Hematopoietic multipotent progenitor cell (in vitro differentiated cells): ENCODE measurements at places on chromosomes 6 and 20.

- DNase-seq, result peak; percentile 23
Observed at GRCh38 chr20:2446845-2447244, 23.7 kb downstream of the SNRPB start.

GRCh38 chr6:119536666-119537065 lies 187.1 kb upstream of the MAN1A1 start:
- DNase-seq, result no peak

GRCh38 chr6:79864001-79864400 lies 83.4 kb downstream of the ELOVL4 start:
- no peak for DNase-seq

- DNase-seq, result peak; percentile 73
Observed at GRCh38 chr20:25057234-25058050, 497 bp downstream of the ACSS1 start.

GRCh38 chr6:73515204-73515655 lies 5.6 kb downstream of the EEF1A1 start:
- no peak for DNase-seq

GRCh38 chr20:62692176-62692575 lies 16.5 kb upstream of the NTSR1 start:
- no peak for DNase-seq

DNA sequence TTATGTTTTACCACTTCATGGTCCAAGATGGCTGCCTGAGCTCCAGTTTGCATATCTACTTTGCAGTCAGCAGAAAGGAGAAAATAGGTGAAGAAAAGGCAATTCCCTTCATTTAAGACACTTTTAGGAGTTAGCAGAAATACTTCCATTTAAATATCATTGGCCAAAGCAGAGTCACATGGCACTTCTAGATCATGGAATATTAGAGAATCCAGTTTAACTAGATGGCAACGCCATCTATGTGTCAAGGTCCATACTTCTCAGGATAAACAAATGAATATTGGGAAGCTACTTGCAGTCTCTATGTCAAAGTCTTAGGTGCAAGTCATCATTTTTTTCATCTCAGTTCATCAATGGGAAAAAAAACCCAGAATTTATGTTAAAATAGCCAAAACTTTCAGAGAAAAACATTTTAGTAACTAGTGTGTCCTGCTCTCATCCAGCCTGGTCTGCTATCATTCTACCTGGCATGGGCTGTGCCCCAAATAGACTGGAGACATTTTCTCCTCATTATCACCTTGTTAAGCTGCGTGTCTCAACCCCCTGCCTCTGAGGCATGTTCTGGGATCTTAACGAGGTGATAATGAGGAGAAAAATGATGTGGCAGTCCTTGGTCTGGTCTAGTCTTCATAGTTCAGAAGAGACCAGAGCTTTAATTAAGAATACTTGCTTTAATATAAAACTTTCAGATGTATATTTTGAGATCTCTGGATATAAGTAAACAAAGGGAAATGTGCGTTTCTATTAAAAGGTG lies 227.3 kb downstream of the TBX18 start:
- no peak for DNase-seq

- DNase-seq, result no peak
Observed at GRCh38 chr20:49482173-49482572, 295 bp downstream of the KCNB1 start.

DNA sequence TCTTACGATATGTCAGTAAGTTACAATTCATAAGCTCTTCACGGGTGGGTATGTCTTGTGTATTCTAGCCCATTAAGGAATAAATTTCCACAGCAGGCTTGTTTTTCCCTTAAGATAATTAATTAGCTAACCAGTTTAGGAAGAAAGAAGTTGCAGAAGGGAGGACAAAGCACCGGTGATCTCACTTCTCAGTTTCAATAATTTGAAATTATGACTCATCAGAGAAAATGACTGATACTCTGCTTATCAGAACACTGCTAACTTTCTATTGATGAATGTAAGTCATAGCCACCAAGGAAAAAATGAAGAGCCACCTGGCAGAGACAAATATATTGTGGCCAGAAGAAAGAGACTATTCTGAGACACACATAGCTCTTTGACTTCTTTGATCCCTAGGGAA lies 35.0 kb upstream of the ENTPD6 start:
- no peak for DNase-seq

GRCh38 chr6:2047855-2048254 lies 197.6 kb downstream of the GMDS start:
- DNase-seq, result no peak

DNA sequence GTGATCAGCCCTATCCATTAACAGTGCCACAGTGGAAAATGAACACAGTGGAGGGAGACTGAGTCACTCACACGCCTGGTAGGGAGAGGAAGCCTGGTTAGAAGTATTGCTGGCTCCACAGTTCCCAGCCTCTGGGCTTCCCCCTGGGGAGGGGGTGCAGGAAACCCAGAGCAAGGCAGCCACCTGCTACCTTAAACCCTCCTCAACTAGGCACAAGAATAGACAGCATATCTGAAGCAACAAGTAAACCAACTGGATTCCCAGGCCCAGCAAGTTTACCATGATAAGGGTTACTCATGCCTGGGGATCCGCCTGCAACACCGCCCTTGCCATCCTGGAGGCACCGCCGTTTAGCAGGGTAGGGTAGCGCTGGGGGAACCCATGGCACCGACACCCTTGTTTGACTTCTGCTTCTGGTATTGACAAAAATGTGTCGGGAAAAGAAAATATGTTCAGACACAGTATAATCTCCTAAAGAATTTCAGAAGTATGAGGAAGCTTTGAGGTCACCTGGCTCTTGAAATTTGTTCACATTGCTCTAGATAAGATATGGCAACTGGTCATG lies 38.3 kb downstream of the SLC22A23 start:
- no peak for DNase-seq

GRCh38 chr20:40274912-40275533 lies 414.0 kb downstream of the MAFB start:
- DNase-seq, result no peak

GRCh38 chr6:24391756-24392405 lies 10.9 kb upstream of the MRS2 start:
- DNase-seq, result no peak

DNA sequence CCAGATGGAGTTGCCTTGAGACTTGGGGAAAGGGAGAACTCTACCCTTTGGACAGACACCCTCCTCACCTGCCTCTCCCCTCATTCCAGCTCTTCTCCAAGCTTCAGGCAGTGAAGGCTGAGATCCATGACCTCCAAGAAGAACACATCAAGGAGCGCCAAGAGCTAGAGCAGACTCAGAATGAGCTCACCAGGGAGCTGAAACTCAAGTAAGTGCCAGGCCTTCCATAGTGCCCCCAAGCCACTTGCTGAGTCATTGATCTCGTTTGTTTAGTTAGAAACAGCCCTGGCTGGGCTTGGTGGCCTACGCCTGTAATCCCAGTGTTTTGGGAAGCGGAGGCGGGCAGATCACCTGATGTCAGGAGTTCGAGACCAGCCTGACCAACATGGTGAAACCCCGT lies 39.2 kb downstream of the KIF3B start:
- no peak for DNase-seq

DNA sequence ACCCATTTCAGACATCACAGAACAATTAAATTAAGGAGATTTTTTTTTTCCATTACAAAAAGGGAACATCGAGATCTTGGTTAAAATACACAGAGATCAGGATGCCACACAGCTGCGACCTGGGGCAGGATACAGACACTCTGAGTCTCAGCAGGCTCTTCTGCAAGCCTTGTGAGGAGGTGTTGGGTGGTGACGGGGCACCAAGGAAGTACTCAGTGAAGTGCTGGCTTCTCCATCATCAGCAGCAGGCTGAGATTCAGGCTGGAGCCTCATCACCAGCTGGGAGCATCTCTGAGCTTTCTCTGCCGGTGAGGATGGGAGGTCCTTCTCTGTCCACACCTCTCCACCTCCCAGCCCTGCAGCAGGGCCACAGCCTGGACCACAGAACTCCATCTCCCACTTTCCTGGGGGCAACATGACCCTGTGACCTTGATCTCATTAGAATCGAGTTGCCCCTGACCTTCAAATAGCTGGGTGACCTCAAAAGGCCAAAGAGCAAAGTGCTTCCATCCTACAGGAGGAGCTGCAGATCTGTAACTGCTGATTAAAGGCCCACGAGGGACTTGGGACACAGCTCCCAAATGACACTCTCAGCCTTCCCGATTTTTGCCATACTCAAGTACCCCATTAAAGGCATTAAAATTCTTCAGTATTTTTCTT lies 16.0 kb downstream of the PMEPA1 start:
- DNase-seq, result no peak

DNA sequence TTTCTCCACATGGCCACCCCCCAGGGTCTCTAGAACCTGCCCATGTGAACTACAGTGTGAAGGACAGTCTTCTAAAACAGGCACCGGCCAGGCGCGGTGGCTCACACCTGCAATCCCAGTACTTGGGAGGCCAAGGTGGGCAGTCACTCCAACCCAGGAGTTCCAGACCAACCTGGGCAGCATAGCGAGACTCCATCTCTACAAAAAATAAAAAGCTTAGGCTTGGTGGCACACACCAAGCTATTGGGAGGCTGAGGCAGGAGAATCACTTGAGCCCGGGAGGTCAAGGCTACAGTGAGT lies 13.7 kb downstream of the ACSS1 start:
- no peak for DNase-seq
